ENCODE measurements at places on chromosomes 13 and 19. TPM values are rescaled to one million over a fixed set of nuclear protein-coding genes. Genes with fewer than 3 reads are reported as not detected.

The SLC1A6 gene
- not detected for total RNA-seq

The KIR3DL2 gene
- total RNA-seq = not detected

The TMIGD2 gene
- not detected for total RNA-seq

The STOML3 gene
- not detected for total RNA-seq

The OR10H1 gene
- total RNA-seq = not detected

The CPAMD8 gene
- total RNA-seq = 0.49 TPM

The FCGBP gene
- 4.6 TPM for total RNA-seq

The NPAS1 gene
- total RNA-seq = 9.2 TPM

The ERFL gene
- not detected for total RNA-seq

The MISP3 gene
- total RNA-seq = 1.4 TPM

The RCBTB2 gene
- total RNA-seq = 9.9 TPM

The CRX gene
- total RNA-seq = not detected

The SPRY2 gene
- 75.4 TPM for total RNA-seq

The DAPK3 gene
- total RNA-seq = 49.3 TPM

The ZNF556 gene
- not detected for total RNA-seq

The CEACAM20 gene
- total RNA-seq = not detected

The CARM1 gene
- total RNA-seq = 38.9 TPM

The ZNF534 gene
- total RNA-seq = 0.06 TPM

The PRRG2 gene
- 3.6 TPM for total RNA-seq

The TMEM145 gene
- total RNA-seq = not detected

The IFNL1 gene
- not detected for total RNA-seq

Measured in cardiac ventricle fibroblast (primary cell).